Activated effector memory CD4-positive, alpha-beta T cell treated with anti-CD3 and anti-CD28 coated beads, Interleukin-2, amount 50 U/mL, for 16 hours (primary cell): ENCODE measurements at places on chromosomes 3 and 15.

- DNase-seq, result no peak
These were observed 125.9 kb upstream of the SLC7A14 start for GRCh38 chr3:170711786-170712185.

GRCh38 chr3:182618085-182618732, 175.1 kb upstream of the ATP11B start:
- DNase-seq, result no peak

DNA sequence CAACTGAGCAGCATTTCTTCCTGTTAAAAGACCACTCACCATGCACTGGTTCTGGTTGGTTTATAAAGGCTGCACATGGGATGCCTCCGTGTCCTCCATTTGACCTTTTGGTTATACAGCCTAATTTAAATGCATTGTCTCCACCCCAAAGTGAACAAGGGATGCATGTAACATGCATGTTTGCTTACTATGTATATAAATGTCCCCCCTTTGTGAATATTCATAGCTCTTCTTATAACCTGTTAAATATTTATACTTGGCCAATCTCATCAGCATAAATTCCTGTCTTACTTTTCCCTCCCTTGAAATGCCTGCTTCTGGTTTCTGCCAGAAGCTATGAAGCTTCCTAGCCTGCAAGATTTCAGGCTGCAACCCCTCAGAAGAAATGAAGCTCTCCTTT, 27.4 kb downstream of the TARS3 start:
- DNase-seq, result no peak

- DNase-seq, result no peak
These were observed 377.7 kb upstream of the GOLIM4 start for GRCh38 chr3:168473334-168473890.

GRCh38 chr3:160796813-160797164, 40.8 kb downstream of the PPM1L start:
- DNase-seq, result no peak

GRCh38 chr15:44668921-44669320, 5.5 kb upstream of the SPG11 start:
- no peak for DNase-seq

GRCh38 chr15:95302206-95302605, 1028.3 kb upstream of the NR2F2 start:
- no peak for DNase-seq

DNA sequence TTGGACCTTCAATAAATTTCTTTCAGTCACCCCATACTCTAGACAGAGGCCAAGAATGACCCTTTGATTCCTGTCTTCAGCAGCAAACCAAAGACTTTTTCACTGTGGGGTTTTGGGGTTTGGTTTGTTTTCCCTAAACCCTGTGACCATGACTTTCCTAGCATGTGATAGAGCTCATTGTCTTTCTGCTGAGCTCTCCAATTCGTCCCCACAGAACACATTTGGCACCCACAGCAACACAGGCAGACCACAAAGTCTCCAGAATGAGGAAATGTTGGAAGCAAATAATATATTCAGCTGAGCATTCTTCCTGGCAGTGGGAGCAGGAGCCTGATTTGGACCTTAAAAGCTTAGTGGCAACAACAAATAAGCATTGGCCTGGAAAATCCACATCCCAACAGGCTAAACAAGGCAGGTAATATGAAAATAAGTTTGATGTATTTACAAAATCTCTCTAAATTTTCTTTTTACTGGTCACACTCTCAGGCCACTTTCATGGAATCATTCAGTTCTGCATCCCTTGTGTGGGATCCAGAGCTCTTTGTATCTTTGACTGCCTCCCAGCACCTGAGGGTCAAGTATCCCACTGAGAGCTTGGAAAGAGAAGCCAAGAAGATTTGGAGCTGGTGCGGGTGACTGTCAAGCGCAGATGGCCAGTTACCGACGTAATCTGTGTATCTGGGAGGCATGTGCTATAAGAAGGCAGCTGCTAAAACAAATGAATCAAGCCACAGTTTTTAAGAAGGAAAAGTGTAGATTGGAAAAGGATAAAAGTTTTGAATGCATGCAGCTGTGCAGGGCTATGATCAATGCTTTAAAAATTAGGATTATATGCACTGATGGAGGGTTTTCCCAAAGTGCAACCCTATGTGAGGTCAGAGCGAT, 36.5 kb upstream of the CPB1 start:
- no peak for DNase-seq

GRCh38 chr3:51677358-51677757, 6.3 kb downstream of the TEX264 start:
- peak; percentile 61 for DNase-seq

- no peak for DNase-seq
These were observed 266.2 kb downstream of the ZNF385D start for GRCh38 chr3:21484828-21485144.

DNA sequence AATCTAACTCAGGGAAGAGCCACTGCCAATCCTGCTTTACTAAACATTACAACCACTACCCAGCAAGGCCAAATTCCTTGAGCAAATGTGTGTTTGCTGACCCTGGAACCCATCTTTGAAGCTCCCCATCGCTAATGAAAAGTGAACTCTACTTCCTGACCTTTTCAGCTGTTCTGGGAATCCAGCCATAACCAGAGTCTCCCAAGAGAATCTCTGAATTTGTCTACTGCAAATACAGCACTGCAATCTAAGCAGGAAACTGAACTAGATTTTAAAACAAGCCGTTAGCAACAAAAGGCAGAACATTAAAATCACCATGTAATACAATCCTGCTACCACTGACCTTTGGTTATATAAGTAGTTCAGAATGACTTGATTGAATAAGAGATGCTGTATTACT, 309.2 kb downstream of the MAGI1 start:
- DNase-seq, result no peak

GRCh38 chr3:154130540-154130939, 9.3 kb downstream of the ARHGEF26 start:
- DNase-seq, result no peak

- DNase-seq, result no peak
These were observed 44.9 kb downstream of the EPHB1 start for GRCh38 chr3:134839990-134840389.

- DNase-seq, result no peak
These were observed 123.8 kb downstream of the TLE3 start for GRCh38 chr15:69973880-69974279.

DNA sequence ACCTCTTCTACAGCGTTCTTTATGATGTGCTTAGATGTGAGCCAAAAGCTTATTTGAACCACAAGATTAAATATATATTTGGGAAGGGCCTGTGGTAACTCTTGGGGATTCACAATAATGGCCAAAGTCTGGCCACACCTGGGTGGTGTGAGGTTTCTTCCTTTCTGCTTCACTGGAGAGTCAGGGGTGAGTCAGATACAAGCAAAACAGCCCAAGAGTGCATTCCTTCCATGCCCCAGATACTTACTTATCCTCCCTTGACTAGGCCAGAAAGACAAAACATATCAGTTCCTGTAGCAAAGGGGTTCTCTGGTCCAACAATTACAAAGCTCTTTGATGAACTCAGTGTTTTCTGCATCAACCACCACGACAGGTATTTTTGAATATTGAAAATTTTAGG, 941 bp downstream of the ZBED2 start:
- no peak for DNase-seq

- no peak for DNase-seq
These were observed 135.9 kb upstream of the TGFBR2 start for GRCh38 chr3:30470496-30470895.

DNA sequence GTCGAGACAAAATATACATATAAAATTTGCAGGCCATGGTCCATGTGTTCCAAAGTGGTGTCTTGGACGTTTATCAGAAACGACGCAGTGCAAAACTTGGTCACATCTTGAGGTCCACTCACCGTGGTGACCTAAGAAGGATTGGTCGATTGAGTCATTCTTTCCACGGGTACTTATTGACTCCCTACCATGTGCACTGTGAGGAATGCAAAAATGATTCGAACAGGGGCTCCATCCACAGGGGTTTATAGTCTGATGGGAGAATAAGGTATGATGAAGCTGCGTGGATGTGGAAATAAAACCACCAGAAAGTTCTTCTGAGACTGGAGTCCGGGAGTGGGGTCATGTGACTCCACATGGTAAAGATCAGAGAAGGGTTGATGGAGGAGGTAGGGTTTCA, 185.2 kb downstream of the ITPR1 start:
- DNase-seq, result no peak

GRCh38 chr15:70266412-70267121, 168.8 kb upstream of the TLE3 start:
- no peak for DNase-seq

DNA sequence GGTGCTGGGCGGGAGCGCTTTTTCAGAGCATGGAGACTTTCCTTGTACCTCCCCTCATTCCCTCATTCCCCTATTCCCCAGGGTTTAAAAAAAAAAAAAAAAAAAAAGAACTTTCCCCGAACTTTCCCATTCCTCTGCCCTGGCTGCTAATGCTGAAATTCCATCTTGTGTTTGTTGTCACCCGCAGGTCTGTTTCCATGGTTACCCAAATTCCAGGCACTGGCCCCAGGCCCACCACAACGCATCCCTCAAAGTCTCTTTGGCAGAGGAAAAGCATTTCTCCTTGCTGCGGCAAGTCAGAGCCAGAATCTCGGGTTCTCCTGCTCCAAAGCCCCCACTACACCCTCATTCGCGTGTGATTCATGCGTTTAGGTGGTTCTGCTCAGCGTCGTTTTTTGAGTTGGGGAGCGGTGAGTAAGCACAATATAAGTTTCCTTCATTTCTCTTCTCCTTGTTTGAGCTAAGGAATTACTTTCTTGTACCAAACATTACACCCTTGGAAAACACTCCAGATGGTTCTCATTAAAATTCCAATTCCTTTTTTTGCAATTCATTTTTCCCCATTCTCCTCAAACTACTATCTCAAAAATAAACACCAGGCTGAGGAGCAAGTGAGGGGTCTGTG, 21.6 kb downstream of the ANAPC13 start:
- DNase-seq, result no peak

GRCh38 chr3:194879991-194880939, 194.6 kb downstream of the FAM43A start:
- no peak for DNase-seq

DNA sequence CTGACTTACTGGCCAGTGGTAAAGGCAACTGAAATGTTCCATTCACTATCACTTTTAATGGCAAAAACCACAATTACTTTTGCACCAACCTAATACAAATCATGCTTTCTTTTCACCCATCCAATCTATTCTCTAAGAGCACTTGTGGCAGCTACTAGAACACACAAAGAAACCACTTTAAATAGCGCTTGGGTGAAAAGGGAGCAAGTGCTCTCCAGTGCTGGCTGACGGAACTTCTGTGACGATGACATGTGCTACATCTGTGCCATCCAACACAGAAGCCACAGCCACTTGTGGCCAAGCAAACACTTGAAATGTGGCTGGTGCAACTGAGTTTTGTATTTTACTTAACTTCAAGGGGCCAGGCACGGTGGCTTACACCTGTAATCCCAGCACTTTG, 18.9 kb downstream of the SH3BP5 start:
- DNase-seq, result no peak

- no peak for DNase-seq
These were observed 239.0 kb upstream of the LRTM1 start for GRCh38 chr3:55166576-55167555.

GRCh38 chr3:129777806-129778205, 115.7 kb downstream of the TMCC1 start:
- DNase-seq, result no peak

DNA sequence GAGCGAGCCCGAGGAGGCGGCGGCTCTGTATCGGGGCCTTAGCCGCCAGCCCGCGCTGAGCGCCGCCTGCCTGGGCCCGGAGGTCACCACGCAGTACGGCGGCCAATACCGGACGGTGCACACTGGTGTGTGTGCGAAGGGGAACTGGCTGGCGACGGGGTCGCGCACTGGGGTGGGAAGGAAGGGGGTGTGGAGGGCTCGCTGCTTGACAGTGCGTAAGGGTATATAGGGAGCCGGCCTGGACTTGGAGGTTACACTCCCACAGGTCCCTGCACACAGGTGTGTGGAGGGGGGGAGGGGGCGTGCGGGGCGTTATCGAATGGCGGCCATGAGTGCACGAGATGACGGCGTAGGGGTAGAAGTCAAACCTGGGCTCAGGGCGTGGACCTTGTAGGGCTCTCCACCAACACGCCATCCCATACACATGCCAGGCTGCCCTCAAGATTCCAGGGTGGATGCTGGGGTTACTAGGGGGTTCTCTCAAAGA, 389 bp downstream of the APEH start:
- DNase-seq, result no peak

GRCh38 chr3:9501226-9501625, 52.4 kb downstream of the LHFPL4 start:
- DNase-seq, result no peak

DNA sequence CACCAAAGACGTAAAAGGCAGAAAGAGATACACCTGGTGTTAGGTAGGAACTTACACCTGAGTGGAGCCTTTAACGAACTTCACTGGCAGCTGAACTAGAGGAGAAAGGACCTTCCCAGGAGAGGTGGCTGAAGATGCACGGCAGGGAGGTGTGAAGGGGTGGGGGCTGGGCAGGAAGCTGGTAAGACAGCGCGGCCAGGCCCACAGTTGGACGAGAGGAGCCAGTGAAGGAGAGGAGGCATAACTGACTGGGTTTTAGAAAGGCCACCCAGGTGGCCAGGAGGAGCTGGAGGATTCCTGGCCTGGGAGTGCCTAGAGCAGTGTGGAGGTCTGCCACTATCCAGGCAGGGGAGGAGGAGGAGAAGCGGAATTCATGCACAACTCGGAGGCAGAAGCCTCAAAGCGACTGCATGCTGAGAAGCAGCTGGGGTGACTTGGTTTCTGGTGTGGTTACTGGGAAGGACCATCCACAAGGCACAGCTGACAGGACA, 51.9 kb downstream of the SLC41A3 start:
- no peak for DNase-seq

- peak; percentile 55 for DNase-seq
These were observed 12.4 kb downstream of the EFCC1 start for GRCh38 chr3:129013491-129013891.

GRCh38 chr3:14834807-14835466, 16.2 kb downstream of the FGD5 start:
- DNase-seq, result peak; percentile 41

DNA sequence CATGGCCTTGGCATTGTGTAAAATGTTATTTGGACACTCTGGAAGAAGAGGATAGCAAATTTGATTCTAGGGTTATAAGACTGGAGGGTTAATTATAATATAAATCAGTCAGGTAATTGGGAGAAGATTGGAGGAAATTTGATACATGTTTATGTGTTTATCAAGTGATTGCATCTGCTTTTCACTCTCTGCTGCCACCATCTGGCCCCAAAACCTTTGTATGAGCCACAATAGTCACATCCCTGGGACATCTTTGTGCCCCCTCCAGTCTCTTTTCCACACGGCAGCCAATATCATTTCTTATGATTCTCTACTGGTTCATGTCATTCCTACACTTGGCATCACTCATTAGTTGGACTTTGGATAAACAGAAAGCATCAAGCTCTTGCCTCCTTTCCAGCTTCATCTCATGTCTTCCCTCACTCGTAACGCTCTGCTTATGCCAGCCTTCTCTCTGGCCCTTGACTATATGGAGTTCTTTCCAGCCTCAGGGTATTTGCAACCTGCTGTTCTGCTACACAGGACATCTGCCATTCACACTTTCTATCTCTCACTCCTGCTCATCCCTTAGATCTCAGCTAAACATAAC, 602.3 kb upstream of the SUCLG2 start:
- no peak for DNase-seq
